Fibroblast of the aortic adventitia (primary cell): ENCODE measurements at places on chromosomes 12 and 14. TPM values are rescaled to one million over a fixed set of nuclear protein-coding genes. Genes with fewer than 3 reads are reported as not detected.

DNA sequence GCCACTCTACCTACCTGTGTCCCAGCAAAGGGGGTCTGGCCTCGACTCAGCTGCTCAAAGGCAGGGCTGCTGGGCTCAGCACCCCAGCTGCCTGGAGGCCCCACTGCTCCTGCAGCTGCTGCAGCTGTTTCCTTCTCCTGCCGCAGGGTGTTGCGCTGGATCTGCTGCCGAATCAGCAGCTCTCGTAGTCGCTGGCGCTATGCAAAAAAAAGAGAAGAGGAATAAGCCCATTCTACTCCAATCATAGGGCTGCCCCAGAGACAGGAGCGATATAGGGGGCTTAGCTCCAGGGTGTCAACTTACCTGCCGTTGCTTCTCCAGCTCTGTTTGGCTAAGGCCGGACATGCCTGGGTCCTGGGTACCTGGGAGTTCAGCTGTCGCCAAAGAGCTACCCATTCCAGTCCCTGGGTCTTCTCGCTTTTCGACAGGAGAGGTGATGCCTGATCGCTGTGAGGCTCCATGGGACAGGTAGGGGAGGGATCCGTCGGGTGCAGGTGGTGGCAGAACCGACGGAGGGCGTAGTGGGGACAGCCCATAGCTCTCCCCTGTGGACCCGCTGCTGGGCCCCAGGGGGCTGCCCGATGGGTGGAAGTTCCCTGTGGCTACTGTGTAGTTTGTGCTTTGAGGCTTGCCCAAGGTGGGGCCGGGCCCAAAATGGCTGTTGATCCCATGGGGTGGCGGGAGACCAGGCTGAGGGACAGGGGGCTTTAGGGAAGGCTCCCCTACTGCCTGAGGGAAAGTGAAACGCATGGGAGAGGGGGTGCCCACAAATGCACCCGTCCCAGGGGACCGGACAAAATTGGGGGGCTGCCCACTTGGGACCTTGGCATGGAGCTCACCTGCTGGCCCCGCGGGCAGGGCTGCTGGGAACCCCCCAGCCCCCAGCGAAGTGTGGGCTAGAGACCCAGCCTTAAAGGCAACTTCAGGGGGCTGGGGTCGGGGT is 20.9 kb downstream of the KMT2D start:
- DNase-seq: no peak

PLA2G1B gene
- total RNA-seq: not detected in 2 replicates

PLEKHG7 gene
- total RNA-seq: not detected in 2 replicates

DNA sequence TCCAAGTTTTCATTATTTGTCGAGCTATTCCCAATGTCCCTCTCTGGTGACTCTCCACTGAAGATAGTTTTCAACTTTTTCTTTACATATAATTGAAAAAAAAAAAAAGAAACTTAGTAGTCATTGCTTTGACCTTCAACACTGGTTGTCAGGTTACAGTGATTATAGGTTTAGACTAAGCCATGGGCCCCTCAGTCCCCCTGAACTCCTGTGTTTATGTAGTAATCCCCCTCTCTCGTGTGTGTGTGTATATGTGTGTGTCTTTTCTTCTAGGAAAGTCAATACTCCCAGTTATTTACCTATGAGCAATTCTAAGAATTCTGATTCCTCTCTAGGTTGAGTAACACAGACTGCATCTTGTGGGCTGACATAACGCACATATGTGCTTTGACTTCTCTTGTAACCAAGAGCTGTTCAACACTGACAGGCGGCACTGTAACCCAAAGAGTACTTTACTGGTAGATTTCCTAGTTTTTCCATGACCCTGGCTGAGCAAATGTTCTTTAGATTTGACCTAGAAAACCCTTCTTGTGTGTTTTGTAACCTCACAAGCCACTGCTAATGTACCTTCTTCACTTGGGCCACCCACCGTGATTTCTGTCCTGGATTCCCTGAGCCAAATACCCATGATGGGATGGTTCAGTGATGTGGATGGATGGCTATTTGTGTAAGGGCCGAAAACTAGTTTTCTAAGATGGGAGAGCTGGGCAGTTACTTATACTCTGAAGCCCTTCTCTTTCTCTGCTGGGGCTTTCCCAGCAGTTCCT is 15.0 kb upstream of the MANSC4 start:
- no peak for DNase-seq

DNA sequence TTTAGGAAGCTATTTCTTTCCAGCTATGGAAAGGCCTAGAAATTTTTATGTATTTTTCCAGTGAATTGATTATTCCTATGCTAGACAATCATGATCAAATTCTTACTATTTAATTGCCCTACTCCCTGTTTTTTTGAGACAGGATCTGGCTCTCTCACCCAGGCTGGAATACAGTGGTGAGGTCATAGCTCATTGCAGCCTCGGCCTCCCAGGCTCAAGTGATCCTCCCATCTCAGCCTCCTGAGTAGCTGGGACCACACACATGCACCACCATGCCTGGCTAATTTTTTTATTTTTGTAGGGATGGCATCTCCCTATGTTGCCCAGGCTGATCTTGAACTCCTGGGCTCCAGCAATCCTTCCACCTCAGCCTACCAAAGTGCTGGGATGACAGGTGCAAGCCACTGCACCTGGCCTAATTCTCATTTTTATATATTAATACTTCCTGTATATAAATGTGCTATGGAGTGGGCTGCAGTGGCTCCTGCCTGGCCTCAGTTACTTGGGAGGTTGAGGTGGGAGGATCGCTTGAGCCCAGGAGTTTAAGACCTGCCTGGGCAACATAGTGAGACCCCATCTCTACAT is 16.0 kb upstream of the MDM2 start:
- no peak for DNase-seq

SYT1 gene
- 5.6 and 43.3 TPM in 2 replicates for total RNA-seq

DNA sequence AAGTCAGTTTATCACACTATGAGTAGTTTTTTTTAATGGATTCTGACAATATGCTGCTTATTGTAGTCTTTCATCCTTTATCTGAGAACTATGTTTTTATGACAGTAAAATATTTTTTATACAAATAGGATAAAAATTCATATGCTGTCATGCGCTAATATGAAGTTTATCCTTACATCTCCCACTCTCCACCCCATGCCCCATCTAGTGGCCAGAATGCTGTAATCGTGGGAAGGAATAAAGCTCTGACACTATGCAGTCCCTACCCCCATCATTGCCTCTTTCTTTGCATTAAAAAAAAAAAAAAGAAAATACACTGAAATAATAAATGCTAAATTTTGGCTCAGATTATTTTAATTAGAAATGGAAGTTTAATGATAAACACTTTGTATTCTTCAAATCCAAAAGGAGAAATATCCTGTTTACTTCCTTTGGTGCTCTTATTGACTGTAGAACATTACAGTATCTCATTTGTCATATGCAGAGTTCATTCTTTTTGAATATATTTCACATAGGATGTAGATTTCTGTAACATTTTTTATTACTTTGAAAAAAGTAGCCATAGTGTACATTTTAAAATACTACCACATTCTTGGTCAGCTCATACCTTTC is 145.9 kb upstream of the SLCO1C1 start:
- DNase-seq: peak; percentile 68

GRCh38 chr12:121894633-121895032 is 6.0 kb downstream of the PSMD9 start:
- peak; percentile 68 for DNase-seq

GRCh38 chr12:6539314-6539682 is 5.0 kb downstream of the GAPDH start:
- peak; percentile 27 for DNase-seq

DNA sequence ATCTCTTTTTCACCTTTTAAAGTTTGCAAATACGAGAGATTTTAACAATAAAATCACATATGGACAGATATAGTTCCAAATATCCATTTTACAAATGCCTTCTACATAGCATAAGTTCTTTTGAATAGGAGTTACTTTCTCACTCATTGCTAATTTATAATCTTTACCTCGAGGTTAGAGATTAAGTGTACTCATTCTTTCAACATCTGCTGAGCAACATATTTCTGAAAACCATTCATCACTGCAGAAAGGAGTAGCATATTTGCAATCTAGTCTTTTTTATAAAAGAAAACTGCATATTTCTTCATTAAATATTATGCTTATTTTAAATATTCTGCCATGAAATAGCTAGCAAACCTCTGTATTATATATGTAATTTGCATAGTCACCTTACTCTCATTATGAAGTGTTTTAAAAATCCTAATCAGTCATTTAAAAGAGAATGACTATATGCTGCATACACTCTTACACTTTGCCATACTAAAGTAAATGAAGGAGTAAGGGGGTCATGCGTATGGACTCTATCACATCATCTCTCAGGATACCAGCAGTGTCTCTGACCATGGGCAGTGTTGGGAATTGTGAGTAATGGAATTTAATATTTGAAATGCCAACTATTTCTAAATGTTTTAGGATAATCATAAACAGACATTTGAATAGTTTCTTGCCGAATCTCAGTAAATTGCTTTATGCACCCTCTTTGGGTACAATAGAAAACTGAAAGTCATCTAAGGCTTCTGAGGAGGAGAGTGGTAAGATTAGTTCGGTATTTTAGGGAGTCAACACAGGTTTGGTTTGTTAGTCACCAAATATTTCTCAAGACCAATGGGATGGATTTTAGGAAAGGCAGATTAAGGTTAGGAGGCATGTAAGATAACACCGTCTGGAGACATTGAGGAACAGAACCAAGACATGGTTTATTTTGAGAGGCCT is 524.8 kb upstream of the ATP2B1 start:
- DNase-seq: peak; percentile 58

- no peak for DNase-seq
Observed at GRCh38 chr12:6336889-6337853, 4.7 kb downstream of the TNFRSF1A start.

KRT74 gene
- total RNA-seq: not detected in 2 replicates

DNA sequence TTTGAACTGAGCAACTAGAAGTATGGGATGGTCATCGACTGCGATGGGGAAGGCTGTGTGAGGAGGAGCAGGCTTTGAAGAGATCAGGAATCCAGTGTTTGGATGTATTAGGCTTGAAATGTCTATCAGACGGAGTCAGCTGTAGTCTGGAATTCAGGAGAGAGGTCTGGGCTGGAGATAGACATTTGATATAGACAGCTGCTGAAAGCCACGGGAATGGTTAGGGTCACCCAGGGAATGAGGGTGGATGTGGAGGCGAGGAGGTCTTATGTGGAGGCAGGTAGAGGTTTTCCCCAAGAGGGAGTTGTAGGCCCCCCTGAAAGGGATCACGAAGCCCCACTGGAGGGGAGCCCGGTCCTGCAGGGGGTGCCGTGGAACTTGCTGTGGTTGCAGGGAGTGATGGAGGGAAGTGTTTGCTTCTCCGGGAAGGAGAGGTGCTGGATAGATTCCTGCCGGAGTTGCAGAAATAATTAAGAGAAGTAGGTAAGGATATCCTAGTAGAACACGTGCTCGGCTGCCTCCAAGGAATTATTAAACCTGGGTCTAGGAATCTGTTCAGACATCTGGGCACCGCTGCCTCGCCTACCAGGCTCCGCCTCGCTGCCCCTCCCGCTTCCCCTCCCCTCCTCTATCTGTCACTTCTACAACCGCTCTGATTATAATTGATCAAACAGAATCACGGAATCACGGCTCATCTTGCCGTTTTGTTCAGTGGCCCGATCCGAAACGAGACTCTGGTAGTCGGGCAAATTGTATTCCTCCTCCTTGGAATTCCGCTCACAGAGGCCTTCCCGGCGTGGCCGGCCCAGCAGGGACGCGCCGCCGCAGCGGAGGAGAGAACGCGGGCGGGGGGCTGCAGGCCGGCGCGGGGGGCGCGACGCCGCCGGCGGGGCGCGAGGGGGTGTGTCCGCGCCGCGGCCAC is 826 bp upstream of the CACNA1C start:
- peak; percentile 19 for DNase-seq

DNA sequence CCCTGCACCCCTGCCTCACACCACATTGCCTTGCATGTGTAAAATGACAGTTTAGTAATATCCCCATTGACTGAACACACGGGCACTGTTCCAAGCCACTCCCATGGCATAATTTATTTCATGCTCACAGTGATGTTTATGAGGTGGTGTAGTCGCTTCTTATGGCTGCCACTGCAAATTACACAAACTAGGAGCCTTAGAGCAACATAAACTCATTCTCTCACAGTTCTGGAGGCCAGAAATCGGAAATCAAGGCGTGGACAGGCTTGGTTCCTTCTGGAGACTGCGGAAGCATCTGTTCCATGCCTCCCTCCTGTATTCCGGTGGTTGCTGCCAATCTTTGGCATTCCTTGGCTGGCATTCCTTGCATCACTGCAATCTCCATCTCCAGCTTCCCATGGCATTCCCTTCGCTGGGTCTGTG is 97.3 kb downstream of the RIN3 start:
- no peak for DNase-seq

ERGIC2 gene
- 13.2 and 112 TPM in 2 replicates for total RNA-seq

GRCh38 chr12:6688543-6688998 is 604 bp downstream of the ZNF384 start:
- no peak for DNase-seq

- no peak for DNase-seq
Observed at GRCh38 chr12:93167331-93167730, 210.4 kb upstream of the NUDT4 start.

GRCh38 chr14:68749487-68750475 is 43.1 kb downstream of the ZFP36L1 start:
- peak; percentile 46 for DNase-seq

DNA sequence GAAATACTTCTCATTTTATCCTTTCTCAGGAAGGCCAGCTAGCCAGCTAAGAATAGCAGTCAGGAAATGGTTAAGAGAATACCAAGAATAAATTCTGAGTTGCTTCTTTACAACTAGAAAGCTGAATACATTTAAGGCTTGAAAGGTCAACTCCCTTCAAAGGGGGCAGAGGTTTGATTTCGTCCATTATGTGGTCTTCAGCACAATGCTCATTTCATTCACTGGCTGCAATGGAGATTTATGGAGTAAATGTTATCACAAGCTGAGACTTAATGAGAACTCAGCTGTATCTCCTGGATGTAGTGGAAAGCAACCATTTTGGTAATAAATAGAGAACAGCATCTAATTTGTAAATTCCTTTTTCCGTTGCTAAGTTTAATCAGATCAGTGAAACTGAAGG is 265.0 kb upstream of the FKBP4 start:
- DNase-seq: no peak

DNA sequence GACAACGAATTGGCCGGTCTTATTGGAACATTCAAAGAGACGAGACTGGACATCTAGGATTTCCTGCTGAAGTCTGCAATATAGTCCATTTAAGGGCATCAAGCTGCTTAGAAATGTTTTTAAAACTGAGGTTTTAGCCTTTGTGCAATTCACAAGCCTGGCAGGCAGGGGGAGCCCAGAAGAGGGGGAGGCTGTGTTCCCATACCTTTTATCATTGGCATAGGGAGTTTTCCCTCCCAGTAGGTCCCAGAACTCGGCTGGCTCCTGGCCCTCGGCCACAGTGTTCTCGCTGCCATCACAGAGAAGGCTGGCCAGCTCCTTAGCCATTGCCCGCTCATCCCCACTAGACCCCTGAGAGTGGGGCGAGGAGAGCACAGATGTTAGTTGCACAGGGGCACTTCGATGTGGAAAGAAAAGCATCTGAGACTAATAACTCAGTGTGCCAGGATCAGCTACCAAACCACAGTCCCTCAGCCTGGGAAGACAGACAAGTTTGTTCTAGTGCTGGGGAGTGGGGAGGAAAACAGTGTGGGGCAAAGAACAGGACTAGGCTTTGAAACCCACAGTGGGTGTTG is 15.1 kb downstream of the AVIL start:
- peak; percentile 55 for DNase-seq

DNA sequence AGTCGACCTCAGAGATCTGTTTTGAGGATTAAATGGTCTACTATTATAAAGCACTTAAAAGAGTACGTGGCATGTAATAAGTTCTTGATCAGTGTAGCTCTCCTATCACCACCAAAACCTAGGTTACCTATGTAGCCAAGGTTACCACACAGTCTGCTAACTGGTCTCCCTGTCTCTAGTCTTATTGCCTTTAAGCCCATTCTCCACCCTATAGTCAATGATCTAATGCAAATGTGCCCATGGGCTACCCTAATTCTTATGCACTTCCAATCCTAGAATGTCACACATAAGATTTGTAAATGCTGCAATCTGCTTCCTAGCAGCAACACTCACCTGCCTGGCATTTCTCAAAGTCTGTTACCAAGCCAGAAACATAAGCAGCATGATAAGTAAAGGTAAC is 44.9 kb downstream of the C2CD5 start:
- DNase-seq: no peak
